IMR-90 (cell line): ENCODE measurements at places on chromosomes 16 and 17. TPM values are rescaled to one million over a fixed set of nuclear protein-coding genes. Genes with fewer than 3 reads are reported as not detected.

TMEM88 gene
- total RNA-seq: not detected in 2 replicates

TLE7 gene
- total RNA-seq: not detected in 2 replicates

KCNH6 gene
- total RNA-seq: 0.18 and 0.28 TPM in 2 replicates

TEKT1 gene
- total RNA-seq: not detected in 2 replicates

CRYBA1 gene
- total RNA-seq: not detected in 2 replicates

SETD1A gene
- total RNA-seq: 0.54 and 0.56 TPM in 2 replicates

KRT28 gene
- total RNA-seq: not detected in 2 replicates

EFCAB13 gene
- total RNA-seq: 1.1 and 1.4 TPM in 2 replicates

PLA2G15 gene
- 18.1 and 19.5 TPM in 2 replicates for total RNA-seq

ABCC6 gene
- 0.36 and 0.56 TPM in 2 replicates for total RNA-seq

DPEP2 gene
- not detected in 2 replicates for total RNA-seq

SLFN11 gene
- 114 and 144 TPM in 2 replicates for total RNA-seq

PPY gene
- not detected in 2 replicates for total RNA-seq

PITPNM3 gene
- total RNA-seq: 0.54 and 0.56 TPM in 2 replicates

ATP2A3 gene
- total RNA-seq: 0.18 and 0.28 TPM in 2 replicates

CACNG1 gene
- total RNA-seq: not detected in 2 replicates

SPATA32 gene
- total RNA-seq: under 0.01 and 0.18 TPM in 2 replicates

FBXO39 gene
- total RNA-seq: not detected in 2 replicates

PLLP gene
- total RNA-seq: not detected in 2 replicates

CAMKK1 gene
- total RNA-seq: 4.1 and 4.2 TPM in 2 replicates

TMEM98 gene
- total RNA-seq: 129 and 173 TPM in 2 replicates

C17orf78 gene
- total RNA-seq: not detected in 2 replicates

MYH2 gene
- total RNA-seq: not detected in 2 replicates

INCA1 gene
- total RNA-seq: under 0.01 and 0.18 TPM in 2 replicates

ZNF75A gene
- total RNA-seq: 15.4 and 17.8 TPM in 2 replicates

CAPNS2 gene
- 0.56 and 0.72 TPM in 2 replicates for total RNA-seq

ANKFY1 gene
- 43.9 and 48.9 TPM in 2 replicates for total RNA-seq
